ENCODE measurements at places on chromosomes 13 and 19.

DNA sequence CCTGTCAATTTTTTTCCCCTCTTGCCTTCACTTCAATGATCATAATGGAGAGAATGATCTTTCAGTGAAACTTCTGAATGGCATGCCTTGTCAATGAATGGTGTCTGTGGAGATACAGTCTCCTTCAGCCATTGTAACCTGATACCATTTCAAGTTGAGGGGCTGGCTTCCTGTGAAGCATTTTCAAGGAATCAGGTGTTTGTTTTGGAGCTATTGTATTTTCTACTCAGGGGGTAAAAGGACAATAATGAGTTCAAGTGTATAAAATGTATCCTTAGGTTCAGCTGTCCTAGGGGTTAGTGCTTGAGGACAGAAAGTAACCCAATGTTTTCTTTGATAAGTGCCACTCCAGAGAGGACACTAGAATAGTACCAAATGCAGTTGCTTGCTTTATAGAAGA, 23.8 kb upstream of the CBY2 start:
- no peak for DNase-seq

- peak; percentile 43 for DNase-seq
Measured at GRCh38 chr19:39297931-39298634, 1.9 kb downstream of the IFNL1 start.

- no peak for DNase-seq
Measured at GRCh38 chr19:29976151-29976943, 34.3 kb downstream of the URI1 start.

- DNase-seq, result no peak
Measured at GRCh38 chr19:17321655-17322489, 12.5 kb downstream of the DDA1 start.

- no peak for DNase-seq
Measured at GRCh38 chr19:10805065-10805757, 30.8 kb downstream of the TMED1 start.

GRCh38 chr13:98537306-98537705, 39.6 kb downstream of the STK24 start:
- no peak for DNase-seq

DNA sequence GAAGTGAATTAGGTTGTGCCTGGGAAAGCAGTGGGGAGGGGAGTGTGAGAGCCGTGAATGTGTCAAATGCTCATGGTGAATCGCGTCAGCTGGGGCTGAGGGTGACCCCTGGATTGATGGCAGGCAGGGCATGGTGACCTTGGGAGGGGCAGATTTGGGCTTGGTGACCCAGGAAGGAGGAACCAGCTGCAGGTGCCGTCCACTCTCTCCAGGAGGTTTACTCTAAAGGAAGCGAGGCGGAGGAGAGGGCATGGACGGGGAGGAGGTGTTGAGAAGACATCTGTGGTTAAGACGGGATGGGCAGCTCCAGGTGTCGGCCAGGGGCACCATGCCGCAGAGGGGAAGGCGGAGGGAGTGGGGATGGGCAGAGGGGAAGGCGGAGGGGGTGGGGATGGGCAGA, 28.7 kb downstream of the TMEM255B start:
- no peak for DNase-seq

DNA sequence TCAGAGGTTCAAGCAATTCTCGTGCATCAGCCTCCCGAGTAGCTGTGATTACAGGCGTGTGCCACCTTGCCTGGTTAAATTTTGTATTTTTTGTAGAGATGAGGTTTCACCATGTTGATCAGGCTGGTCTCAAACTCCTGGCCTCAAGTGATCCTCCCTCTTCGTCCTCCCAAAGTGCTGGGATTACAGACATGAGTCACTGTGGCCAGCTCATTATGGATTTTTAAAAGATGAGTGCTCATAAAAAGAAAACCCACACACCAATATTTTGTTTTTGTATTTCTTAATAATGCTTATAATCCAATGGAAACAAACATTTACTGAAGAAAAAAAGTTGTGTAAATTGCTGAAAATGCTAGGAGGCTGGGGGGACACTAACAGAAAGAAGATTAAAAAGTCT, 5.0 kb upstream of the MICU2 start:
- DNase-seq, result no peak

DNA sequence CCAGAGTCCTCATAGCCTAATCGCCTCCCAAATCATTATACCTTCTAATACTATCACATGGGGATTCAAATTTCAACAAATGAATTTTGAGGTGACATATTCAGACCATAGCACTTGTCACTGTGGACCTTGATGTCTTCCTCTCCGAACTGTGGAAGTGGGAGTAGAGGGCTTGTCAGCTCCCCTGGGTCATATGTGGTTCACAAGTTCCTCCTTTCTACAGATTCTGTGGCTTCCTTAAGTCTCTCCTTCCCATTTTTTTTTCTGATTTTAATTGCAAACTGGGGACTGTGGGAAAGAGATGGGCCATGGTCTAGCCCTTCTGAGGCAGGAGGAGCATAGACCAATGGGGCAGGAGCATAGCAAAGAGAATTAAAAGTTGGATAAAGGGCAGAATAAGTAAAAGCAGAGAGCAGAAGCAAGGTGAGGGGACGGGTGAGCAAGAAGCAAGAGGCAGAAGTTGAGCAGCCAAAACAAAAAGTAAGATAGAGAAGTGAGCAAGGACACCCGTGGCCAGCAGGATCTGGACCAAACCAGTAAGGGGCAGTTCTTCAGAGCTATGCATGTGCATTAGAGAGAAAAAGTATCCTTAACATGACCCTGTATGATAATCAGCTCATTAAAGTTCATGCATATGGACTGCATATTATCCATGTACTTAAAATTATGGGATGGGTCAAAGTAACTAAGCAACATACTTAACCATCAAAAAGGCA, 2.6 kb upstream of the SIGLEC7 start:
- no peak for DNase-seq

DNA sequence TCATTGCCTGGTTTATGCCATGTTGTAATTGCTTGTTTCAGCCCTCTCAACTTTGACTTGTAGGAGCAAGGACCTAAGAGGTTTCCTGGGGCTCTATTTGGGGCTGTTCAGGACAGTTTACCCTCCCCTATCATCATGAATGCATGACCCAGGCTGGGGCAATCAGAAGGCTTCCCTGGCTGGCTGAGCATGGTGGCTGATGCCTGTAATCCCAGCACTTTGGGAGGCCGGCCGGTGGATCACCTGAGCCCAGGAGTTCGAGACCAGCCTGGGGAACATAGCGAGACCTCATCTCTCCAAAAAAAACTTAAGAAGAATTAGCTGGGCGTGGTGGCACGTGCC, 6.1 kb upstream of the LSM4 start:
- DNase-seq, result no peak

- no peak for DNase-seq
Measured at GRCh38 chr13:90594681-90595080, 752.8 kb upstream of the MIR17HG start.

GRCh38 chr19:41877916-41878905, 1.1 kb downstream of the CD79A start:
- no peak for DNase-seq

GRCh38 chr13:96223231-96223630, 133.3 kb downstream of the HS6ST3 start:
- DNase-seq, result no peak

DNA sequence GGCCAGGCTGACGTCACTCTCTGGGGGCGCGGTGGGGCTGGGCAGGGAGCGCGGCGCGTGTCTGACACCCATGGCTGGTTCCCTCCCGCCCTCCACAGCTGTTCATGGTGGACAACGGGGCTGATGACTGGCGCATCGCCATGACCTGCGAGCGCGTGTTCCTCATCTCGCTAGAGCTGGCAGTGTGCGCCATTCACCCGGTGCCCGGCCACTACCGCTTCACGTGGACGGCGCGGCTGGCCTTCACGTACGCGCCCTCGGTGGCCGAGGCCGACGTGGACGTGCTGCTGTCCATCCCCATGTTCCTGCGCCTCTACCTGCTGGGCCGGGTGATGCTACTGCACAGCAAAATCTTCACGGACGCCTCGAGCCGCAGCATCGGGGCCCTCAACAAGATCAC, 14.7 kb downstream of the KCNN1 start:
- no peak for DNase-seq

DNA sequence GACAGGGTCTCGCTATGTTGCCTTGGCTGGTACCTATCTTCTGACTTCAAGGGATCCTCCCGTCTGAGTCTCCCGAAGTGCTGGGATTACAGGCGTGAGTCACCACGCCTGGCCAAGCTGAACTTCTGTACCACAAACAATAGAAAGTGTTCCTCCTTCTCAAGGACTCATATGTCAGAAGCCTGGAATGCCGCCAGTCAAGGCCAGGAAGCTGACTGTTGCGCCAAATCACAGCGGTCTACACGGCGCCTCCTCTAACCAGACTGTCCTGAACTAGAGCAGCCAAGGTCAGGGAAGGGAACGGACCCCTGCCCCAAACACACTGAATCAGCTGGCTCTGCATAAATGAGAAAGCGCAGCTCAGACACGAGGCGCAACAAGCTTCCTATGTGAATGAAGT, 14.6 kb downstream of the RAB20 start:
- DNase-seq, result no peak

DNA sequence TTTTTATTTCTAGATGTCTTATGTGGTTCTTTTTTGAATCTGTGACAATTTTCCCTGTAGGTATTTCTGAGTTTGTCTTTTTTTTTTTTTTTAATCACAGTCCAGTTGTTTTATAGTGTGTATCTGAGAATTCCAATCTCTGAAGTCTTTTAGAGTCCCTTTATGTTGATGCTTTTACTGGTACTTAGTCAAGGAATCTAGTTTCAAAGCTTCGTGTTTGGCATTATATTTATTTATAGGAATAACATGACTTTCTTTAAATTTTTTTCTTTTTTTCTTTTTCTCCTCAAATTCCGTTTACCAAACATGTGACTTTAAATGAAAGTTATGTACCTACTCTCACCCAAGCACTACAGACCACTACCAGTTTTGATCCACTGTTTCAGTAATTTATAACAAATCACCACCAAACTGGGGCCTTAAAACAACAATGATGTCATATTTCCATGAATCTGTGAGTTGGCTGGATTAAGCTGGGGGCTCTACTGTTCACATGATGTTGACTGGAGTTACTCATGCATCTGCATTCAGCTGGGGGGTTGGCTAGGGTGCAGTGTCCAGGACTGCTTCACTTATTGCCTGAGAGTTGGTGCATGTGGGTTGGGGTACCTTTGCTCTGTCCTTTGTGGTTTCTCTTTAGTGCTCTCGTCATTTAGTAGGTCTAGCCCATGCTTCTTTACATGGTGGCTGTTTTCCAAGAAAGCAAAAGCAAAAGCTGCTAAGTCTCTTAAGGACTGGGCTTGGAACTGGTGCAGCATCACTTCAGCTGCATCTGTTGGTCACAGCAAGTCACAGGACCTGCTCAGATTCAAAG, 22.3 kb downstream of the KCTD4 start:
- no peak for DNase-seq

- no peak for DNase-seq
Measured at GRCh38 chr13:27770809-27771208, 21.5 kb upstream of the GSX1 start.

- DNase-seq, result peak; percentile 47
Measured at GRCh38 chr19:5031231-5032100, 62.6 kb downstream of the KDM4B start.

DNA sequence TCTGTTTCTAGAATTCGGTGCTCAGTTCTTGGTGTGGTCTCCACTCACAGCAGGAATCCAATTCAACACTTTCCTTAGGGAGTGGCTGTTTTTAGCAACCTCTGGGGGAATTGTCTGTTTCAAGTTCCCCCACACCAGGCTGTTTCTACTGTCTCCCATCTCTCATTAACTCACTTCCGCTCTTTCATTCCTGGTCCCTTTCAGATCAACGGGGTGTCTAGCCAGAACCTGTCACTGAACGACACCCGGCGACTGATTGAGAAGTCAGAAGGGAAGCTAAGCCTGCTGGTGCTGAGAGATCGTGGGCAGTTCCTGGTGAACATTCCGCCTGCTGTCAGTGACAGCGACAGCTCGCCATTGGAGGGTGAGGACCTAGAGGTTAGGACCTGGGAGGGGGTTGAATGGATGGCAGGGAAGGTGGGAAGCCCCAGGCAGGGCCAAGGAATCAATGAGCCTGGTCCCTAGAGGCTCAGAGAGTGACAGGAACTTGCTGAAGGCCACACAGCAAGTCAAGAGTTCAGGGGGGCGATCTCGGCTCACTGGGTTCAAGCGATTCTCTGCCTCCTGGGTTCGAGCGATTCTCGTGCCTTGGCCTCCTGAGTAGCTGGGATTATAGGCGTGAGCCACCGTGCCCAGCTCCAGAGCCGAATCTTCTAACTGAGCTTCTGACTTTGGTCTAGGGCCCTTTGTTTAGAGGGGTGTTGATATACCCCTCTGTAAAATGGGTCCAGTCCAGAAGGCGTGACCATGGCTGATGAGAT, 25.5 kb downstream of the TJP3 start:
- DNase-seq, result no peak

DNA sequence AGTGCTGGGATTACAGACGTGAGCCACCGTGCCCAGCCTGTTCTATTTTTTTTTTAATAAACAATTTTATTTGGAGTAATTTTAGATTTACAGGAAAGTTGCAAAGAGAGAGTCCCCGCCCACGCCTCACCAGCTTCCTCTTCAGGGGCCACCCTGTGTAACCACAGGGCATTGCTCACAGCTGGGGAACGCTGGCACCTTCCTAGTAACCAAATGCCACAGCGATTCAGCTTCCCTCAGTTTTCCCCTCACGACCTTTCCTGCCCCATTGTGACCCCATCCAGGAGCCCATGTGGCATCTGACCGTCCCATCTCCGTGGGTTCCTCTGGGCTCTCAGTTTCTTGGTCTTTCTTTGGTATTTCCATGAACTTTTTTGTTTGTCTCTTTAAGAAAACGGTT, 83.9 kb downstream of the GNG7 start:
- DNase-seq, result peak; percentile 57

DNA sequence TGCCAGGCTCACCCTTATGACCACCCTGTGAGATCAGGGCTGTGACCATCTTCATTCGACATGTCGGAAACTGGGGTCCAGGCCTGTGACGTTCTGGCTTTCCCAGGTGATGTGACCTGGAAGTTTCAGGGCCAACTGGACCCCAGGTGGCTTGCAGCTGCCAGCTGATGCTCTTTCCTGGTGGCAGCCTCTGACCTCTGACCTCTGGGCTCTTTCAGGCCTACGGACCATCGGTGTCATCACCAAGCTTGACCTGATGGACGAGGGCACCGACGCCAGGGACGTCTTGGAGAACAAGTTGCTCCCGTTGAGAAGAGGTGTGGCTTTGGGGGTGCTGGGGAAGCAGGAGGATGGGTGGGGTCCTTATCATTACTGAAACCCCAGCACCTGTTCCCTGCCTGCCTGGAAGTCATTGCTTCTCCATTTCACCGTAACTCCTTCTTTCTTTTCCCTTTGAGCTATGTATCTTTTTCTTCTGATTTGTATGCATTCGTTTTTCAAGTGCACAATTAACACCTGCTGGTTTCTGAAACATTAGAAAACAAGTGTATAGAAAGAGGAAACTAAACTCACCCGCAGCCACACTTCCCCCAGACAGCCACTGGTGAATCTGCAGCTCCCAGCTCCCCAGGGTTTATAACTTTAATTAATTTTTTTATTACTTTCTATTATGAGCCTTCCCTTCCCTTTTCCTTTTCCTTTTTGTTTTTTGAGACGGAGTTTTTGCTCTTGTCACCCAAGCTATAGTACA, 58.9 kb downstream of the TMED1 start:
- DNase-seq, result no peak

- no peak for DNase-seq
Measured at GRCh38 chr19:17703824-17704463, 15.3 kb upstream of the MAP1S start.

- DNase-seq, result no peak
Measured at GRCh38 chr19:41540041-41540695, 35.8 kb upstream of the CEACAM21 start.

GRCh38 chr19:17787274-17787913, 7.5 kb upstream of the B3GNT3 start:
- no peak for DNase-seq

GRCh38 chr13:18992791-18993190, 188.8 kb downstream of the TUBA3C start:
- no peak for DNase-seq

- DNase-seq, result no peak
Measured at GRCh38 chr19:28644169-28644775, 568.7 kb downstream of the UQCRFS1 start.
